AG04449 (cell line): ENCODE measurements at places on chromosomes 11 and 22.

DNA sequence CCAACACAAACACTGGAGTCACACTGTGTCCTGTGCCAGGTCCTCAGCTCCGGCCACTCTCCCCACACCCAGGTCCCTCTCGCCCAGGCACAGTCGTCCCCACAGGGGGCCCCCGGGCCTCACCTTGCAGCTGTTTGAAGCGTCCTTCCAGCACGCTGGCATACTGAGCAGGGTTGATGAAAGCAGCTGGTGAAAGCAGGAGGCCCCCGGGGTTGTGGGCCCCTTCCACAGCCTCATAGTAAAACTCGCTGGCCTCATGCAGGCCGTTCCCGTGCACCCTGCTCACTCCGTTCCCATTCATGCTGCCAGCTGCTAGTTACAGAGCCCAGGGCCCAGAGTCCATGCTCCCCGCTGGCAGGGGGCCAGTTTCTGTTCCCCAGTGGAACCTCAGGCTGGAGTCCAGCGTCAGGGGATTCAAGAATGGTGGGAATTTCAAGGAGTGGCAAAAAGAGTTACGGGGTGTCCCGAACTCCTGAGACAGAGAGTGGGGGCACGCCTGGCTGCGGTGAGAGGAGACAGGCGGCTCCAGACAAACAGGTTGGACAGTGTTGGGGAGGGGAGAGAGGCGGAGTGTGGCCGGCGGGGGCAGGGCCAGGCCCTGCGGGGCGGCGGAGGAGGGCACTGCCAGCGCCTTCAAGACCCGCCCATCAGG is 10.6 kb downstream of the SPTBN2 start:
- no peak for DNase-seq

DNA sequence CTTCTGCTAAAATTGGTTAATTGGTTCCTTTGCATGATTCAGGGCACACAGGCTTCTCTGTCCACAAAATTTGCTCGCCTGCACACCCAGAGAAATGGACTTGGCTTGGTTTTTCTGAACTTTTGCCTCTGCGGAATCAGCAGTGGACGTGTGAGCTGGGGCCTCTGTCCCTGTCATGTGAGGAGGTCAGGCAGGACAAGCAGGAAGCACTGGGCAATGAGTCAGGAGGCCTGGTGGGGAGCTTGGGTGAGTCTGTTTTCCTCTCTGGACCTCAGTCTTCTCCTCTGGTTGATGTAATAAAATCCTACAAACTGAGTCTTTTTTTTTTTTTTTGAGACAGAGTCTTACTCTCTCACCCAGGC is 10.4 kb upstream of the CELSR1 start:
- peak; percentile 45 for DNase-seq

DNA sequence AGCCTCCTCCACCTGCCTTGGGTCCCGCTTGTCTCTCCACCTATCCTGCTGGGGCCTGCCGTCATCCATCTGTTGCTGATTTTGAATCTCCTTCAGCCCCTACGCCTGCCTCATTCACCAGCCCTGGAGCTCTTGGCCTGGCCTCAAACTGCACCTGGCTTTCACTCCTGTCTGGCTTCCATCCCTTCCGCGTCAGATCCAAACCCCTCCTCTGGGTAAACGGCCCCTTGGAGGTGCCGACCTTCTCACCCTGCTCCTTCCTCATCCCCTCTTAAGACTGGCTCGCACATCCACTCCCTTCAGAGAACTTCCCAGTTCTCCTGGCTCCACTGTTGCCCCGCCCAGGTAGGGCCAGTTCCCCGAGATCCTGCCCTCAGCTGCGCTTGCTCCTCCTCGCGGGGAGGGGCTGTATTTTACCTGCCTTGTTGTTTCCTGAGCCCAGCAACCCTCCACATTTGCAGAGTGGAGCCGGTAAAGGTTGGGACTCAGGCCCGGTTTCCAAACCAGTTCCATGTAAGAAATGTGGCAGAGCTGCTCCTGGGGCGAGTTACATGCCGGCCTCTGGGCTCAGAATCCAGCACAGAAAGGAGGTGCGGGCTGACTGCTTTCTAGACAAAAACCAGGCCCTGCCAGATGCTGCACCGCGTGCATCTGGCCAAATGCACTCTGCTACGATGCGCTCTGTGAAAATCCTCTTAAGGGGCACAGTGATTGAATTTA is 13.9 kb upstream of the SHANK2 start:
- no peak for DNase-seq

GRCh38 chr22:37162221-37163095 is 12.7 kb upstream of the IL2RB start:
- no peak for DNase-seq

- DNase-seq: no peak
These were observed 12.9 kb downstream of the CHEK1 start for GRCh38 chr11:125637840-125638239.

GRCh38 chr11:15468466-15468865 is 353.7 kb downstream of the INSC start:
- no peak for DNase-seq

GRCh38 chr11:67289226-67289650 is at the start of gene ANKRD13D:
Gene ANKRD13D, plus strand, starts transcription at chr11:67289303. Its CDS starts 158 bp downstream, at chr11:67289461.
- no peak for DNase-seq

DNA sequence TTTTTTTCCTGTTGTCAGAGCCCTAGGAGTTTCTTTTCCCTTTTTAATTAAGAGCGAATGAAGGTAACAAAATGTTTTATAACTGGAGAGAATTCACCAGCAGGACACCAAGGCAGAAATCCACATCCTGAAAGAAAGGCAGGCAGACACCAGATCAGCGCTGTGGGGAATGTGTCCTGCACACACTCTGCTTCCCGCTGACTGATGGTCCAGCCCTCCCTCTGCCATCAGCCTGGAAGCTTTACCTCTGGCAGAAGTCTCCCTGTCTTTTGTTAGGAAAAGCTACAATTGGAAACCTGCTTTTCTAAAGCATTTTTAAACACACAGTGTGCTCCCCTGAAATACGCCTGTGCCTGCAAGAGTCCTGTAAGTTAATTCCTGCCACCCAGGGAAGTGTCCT is 638.5 kb downstream of the NTM start:
- no peak for DNase-seq

DNA sequence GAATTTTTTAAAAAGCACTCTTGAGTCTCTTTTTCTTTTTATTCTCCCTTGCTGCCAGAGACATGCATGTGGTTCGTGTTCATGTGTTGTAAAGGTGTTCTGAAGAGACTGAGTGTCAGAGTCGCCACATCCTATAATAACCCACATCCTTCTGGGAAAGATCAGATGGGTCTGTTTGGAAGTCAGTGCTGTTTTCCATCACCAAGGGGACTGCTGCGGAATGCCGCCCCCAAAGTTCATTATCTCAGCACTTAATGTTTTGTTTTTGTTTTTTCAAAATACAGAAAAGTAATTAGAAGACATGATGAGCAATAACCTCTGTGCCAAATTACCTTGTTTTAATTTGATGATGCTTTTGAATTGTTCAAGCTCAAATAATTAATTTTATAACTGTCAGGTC is 56.9 kb upstream of the EIF3M start:
- no peak for DNase-seq

DNA sequence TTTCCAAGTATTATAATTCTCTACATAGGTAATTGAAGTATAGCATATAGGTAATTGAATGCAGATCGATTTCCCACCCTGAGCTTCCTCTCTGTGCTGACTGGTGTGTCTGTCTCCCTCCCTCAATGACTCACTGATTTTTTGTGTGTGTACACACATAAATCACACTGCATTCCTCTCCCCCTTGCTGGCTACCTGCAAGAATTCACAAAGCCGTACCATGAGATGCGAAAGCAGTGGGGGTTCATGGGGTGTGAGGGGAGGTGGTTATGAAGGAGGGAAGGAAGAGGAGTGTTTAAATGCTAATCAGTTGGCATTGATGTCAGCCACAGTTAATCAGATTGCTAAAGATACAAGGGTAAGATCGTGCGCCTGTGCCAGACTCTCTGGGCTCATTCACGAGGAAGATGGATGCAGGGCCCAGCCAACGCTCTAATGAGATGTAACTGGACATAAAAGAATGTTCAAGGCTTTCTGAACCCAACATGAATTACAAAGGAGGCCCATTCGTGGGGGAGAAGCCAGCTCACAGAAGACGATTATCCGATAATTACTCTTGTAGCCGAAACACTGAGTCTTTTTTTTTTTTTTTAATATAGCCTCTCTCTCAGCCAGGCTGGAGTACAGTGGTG is 107.4 kb downstream of the SEZ6L start:
- no peak for DNase-seq

- no peak for DNase-seq
These were observed 32.6 kb downstream of the APOL1 start for GRCh38 chr22:36285545-36285944.

DNA sequence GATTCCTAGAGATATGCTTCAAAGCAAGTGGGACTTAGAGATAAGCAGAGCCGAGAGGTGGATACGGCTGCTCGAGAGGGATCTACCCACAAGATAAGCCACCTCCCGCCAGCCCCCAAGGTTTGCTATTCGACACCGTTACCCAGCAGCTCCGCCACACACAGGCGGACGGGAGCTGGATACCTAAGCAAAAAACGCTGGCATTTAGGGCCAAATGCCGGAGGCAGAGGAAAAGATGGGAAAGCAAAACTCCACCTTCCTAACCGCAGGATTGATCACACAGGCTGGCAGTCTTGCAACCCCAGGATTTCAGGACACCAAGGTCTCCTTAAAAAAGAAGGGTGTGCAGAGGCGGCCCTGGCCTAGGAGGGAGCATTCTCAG is 709 bp downstream of the FTH1 start:
- DNase-seq: no peak

DNA sequence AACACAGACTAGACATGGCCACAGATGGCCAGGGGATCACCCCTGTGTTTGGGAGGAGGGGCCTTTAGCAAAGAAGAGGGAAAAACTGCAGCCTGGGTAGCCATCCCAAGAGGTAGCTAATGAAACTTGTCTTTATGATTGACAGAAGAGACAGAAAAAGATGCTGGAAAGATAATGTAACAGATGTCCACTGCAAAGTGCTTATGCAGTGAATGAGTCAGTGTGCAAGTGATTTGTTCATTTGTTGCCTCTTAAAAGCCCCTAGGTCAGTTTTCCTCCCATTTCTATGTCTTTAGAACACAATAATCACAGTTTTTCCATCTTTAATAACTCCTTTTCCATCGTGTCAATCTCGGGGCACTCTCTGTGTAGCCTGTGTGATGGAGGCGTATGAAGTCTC is 57.2 kb downstream of the INSC start:
- no peak for DNase-seq

DNA sequence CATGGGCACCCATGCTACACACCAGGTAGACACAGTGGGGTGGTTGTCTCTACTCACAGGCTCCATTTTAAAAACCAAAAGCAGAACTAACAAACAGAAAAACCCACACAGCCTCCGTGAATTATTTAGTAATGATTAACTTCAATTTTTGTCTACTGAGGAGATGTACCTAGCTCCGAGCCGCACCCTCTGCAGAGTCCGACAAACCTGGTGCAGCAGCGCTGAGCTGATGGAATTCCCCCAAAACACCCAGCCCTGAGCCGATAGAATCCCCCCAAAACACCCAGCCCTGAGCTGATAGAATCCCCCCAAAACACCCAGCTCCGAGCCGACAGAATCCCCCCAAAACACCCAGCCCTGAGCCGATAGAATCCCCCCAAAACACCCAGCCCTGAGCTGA is 927.0 kb downstream of the BRD1 start:
- no peak for DNase-seq

DNA sequence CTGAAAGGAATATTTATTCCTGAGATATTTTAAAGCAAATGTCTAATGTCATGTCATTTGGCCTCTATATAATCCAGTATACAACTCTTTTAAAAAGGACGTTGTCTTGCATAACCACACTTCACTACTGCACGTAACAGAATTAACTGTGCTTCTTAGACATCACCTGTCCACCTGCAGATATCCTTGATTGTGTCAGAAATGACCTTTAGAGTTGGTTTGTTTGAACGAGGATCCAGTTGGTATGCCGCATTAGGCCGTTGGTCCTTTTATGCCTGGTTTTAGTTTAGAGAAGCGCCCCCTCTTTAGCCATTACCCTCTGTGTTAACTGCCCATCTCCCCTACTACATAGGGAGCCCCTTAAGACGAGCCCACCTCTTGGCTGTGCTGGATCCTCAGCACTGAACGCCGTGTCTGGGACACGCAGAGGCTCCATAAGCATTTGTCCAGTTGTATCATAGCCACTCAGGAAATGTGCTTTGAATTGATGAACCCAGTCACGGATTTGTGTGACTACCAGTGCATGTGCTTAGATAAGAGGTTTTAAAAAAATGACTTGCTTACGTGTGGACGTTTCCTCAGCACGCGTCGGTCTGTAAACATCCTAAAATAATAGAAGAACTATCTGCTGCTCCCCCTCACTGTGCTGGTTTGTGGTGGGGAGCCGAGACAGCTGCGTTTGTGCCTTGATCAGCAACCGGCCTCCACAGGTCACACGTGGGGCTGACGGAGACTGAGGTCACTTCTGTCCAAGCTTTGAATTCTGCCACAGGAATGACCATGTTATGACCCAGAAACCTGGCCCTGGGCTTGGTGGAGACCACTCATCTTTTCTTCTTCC is 4.0 kb downstream of the MICAL2 start:
- no peak for DNase-seq

DNA sequence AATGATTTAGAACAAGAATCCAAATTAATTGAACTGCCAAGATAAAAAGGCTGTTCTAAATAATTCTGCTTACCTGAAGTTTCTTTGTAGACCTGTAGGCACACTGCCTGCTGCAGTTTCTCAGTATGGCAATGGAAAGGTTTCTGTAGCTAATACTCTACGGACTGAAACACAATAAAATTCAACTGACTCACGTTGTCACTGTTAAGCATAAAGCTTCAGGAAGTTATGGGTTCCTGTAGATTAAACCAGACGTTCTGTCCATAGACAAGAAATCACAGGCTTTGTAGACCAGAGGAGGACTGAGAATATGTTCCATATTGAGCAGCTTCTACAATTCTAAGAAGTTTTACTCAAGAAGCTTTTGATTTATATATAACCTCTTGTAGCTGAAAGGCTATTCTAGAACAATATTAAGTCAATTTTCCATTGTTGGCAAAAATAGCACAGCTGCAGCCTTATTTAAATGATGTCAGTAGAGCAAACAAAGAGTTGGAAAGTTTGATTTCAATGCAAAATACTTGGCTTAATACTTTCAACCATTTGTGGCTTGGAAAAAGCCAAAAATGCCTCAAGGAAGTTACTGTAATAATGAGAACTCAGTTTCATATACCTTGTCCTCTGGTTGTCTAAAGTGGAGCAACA is at the start of gene GLYATL2:
Gene GLYATL2 (minus strand): TSS at position 344 of the 645 bp plus-strand sequence. CDS start 5,092 bp downstream, outside the sequence.
- no peak for DNase-seq

- DNase-seq: no peak
These were observed 27.8 kb upstream of the PICK1 start for GRCh38 chr22:38029370-38029769.

- DNase-seq: no peak
These were observed 12.6 kb downstream of the C22orf23 start for GRCh38 chr22:37940698-37941376.

DNA sequence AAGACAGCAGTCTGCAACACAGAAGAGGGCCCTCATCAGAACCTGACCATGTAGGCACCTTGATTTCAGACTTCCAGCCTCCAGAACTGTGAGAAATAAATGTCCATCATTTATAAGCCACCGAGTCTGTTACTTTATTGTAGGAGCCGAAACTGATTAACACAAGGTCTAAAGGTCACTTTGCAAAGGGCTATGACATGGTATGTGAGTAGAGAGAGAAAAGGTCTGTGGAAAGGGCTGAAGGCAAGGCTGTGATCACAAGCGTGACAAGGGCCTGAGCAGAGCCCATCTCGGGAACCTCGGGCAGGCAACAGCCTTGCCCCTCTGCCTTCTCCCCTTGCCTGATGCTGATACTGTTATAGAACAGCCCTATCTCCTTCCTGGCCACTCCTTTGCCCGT is 73.4 kb upstream of the TEAD1 start:
- DNase-seq: no peak

- DNase-seq: no peak
These were observed 140.6 kb downstream of the KCNA4 start for GRCh38 chr11:29876192-29876591.

GRCh38 chr22:41198027-41198580 is 7.0 kb upstream of the L3MBTL2 start:
- DNase-seq: no peak
